Left hindlimb (tissue), 1 donor: ENCODE measurements at places on chromosomes 16 and 17.

GRCh38 chr17:32192379-32192778 lies 50.1 kb downstream of the RHOT1 start:
- DNase-seq: no peak

DNA sequence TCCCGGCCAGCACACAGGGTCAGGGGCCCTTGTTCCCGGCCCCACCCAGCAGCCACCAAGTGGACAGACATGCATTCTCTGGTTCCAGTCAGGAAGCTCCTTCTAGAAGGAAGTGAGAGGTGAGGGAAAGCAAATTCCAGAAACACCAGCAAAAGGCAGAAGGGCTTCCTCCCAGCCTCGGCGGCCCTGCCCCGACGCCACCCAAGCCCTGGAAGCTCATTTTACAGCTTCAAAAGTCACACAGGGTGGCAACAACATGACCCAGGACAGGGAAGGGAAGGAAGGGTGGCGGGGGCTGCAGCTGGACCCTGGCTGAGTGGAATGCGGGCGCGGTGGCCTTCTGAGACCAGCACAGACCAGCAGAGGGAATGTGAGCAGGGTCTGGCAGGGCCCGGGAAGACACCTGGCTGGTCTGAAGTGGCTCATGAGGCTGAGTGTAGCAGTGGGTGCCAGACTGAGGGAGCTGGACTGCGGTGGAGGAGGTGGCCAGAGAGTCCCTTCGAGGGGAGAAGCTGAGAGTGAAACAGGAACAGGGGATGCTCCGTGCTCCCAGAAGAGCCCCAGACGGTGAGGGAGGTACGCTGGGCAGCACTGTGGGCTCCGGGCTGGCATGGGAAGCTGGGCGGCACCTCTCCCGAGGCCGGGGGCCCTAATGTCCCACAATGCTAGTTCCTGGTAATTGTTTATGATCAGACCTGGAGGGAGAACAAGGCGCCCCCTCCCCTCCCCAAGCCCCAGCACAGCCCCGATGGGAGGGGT lies 1.9 kb upstream of the UNC13D start:
- no peak for DNase-seq

DNA sequence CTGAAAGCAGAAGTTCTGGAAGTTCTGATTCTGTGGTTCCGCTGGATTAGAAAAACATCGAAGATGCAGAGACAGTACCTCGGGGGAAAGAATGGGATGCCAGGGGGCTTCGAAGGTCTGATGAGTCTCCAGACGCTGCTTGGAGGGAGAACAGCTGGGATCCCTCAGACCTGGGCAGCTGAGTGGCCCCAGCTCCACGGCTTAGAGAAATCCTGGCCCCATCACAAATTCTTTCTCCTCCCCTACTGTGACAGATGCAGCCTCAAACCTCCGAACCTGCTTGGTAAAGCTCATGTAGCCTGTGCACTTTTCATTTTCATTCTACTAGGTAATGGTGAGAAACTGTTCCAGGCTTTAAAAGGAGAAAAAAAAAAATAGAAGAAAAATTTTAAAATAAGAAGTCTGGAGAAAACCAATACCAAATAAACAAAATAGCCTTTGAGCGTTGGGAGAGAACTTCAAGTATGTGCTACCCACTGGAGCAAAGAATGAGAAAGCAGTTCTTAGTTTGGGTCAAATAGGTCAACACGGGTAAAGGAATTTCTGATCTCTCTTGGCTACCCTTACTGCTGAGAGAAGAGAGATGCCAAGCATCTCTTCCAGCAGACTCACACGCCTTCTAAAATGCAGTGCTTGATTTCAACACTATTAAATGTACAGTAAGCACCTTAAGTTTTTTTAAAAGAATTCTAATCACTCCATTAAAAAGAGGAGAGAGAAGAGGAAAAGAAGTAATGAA lies 19.9 kb downstream of the MAF start:
- no peak for DNase-seq

DNA sequence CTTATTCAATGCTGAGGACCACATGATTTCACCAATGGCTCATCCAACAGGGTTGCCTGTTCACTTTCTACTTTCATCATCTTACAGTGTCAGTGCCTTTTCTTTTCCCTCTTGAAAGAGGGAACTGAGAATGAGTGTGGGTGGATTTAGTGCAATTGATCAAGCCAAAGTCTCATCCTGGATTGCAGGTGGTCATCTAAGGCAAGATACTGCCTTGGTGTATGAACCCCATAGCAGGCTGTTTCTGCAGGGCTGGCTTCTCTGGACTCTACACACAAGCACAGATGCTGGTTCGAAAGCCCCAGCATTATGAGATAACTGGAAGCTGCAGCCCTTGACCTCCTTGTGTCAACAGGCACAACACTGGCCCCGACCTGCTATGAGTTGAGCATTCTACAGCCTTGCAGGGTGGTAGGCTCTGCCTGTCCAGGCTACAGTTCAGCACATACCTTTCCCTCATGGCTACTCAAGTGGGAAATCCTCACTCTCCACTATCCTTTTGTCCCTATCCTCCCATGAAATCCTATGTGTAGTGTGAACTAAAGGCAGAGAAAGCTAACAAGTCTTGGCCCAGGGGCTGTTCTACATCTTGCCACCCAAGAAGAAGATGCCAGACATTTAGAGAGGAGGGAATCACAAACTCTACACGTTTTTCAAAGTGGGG lies 358.7 kb downstream of the SLC39A11 start:
- no peak for DNase-seq

GRCh38 chr16:66984892-66985311 lies 3.5 kb upstream of the CES4A start:
- DNase-seq: no peak

- no peak for DNase-seq
These were observed 50.4 kb downstream of the SNX29 start for GRCh38 chr16:12026741-12027490.

GRCh38 chr16:89383095-89384003 lies 107.0 kb downstream of the ANKRD11 start:
- no peak for DNase-seq

- no peak for DNase-seq
These were observed 6.6 kb downstream of the C1QTNF8 start for GRCh38 chr16:1089439-1089821.

GRCh38 chr17:61409301-61410112 lies 9.9 kb downstream of the TBX2 start:
- peak; percentile 92 for DNase-seq

GRCh38 chr16:7017006-7017662 lies 315.5 kb upstream of the RBFOX1 start:
- no peak for DNase-seq

DNA sequence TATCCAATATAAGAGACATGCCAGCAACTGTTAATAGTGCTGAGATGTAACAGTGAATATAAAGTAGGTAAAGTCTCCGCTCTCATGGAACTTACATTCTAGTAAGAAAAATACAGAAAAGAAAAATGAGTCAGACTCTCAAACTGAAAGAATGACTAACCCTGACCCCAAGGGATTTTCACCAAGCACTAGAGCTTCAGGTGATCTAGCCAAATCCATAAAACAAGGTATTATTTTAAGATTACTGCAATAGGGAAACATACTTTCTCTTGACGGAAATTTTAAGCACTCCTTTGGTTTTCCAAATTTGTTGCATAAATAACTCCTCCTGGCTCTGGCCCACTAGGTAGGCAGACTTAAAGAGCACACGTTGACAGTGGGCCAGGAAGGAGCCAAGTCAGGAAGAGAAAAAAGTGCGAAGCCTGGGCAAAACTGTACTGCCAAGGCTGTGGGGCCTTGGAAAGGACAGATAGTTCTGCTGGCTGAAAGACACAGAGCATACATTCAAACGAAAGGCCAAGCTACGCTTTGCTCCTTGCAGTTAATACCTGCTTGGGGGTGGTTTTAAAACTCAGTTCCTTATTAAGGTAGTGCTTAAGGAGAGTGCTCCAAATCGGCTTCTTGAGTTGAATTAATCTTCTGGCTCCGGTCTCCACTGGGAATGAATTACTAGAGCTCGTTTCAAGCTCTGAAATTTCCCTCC lies 1.4 kb downstream of the GOT2 start:
- DNase-seq: peak; percentile 39

DNA sequence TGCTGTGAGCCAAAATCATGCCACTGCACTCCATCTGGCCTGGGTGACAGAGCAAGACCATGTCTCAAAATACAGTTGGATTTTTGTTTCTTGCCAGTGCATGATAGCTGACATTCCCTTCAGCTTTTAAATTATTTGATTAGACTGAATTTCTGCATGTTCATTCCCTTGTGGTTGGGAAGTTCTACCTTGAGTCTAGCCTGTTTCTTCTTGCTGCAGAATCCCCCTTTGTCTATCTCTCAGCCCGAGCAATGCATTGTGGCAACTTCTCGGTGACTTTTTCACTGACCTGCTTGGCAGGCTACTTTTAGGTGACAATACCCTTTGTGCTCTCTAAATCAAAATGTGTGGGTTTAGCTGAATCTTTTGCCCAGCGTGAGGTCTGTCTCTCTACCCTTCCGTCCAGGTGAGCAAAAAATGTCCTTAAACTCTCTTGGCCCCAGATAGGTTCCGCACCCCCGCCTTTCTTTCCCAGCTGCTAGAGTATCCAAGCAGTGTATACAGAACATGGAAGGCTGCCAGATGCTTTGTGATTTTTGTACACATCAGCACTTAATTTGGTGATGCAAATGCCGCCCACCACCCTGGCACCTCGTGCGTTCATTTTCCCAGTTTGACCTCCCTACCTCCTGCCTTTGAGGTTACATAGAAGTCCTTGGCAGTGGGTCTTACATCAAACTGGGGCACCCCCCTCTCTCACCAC lies 130.2 kb downstream of the ABCC6 start:
- no peak for DNase-seq

DNA sequence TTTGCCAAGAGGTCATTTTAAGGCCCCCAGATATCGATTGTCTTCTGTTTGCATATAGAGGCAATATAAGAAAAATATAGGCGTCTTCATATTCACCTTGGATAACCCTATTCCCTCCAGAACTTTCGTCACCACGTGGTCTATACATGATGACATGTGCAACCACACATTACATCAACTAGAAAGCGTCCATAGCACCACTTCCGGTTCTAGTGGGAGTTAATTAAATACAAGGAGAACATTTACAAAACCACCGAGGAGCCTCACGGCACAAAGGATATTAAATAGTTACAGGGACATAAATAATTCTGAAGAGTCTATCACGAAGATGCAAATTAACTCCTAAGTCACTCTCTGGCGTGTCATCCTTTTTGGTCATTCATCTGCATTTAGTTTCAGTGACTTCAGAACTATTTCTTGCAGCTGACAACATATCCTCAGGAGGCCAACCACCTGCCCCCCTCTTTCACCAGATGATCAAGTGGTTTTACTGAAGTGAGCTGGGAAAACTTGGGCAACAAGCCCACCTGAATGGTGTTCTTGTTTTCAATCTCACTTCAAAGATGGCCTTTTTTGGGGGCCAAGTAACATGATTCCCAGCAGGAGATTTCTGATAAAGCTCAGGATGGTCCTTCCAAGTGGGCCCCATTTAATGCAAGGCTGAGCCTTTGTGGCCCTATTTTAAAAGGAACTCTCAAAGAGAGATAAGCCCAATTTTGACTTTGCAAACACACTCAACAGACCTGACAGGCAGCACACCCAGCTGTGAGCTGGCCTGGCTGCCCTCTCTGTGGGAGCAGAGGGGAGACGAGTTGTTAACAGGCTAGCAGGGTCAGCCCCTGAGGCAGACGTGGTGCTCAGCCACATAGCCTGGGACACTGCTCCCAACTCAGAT lies 15.3 kb downstream of the CMTM3 start:
- no peak for DNase-seq

DNA sequence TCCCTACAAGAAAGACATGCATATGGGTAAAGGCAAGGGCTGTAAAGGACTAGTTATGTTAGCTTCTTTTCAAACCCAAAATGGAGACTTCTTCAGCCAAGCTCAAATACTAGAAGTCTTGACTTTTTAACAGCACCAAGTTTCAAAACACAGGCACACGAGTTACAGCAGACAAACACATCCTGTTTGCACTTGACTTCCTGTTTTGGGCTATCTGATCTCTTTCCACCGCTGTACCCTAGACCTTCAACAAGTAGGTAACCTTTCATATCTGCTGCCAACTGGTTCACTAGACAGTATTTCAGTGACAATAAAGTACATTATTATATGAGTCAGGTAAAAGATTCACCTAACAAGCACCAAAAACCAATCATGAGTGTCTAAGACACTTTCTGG lies 12.3 kb downstream of the RFFL start:
- DNase-seq: no peak

DNA sequence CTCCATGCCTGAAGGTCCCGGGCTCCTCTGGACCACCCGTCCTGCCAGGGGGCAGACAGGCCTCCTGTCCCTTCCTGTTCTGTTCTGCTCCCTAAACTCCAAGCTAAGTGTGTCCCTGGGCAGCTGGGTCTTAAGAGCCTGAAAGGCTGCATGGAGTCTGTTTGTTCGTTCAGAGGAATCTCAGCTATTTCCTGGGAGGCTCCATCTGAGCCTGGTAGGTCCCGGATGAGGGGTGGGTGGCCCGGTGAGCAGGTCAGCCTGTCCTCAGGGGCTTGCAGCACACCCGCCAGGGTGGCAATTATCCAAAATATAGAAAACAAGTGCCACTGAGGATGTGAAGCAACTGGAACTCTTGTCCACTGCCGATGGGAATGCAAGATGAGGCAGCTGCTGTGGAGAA lies 12.6 kb downstream of the ACTG1 start:
- no peak for DNase-seq

- DNase-seq: no peak
These were observed 132.2 kb downstream of the SKAP1 start for GRCh38 chr17:48297825-48298224.

DNA sequence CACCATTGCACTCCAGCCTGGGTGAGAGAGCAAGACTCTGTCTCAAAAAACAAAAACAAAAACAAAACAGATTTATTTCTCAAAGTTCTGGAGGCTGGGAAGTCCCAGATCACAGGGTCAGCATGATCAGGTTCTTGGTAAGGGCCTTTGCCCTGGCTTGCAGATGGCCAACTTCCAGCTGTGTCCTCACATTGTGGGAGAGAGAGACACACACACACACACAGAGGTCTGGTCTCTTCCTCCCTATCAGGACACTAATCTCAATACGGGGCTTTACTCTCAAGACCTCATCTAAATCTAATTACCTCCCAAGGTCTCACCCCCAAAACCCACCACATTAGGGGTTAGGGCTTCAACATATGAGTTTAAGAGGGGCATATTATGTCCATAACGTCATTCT lies 26.4 kb upstream of the TAOK1 start:
- no peak for DNase-seq

- DNase-seq: no peak
These were observed 5.6 kb downstream of the CDH16 start for GRCh38 chr16:66913081-66913480.

GRCh38 chr17:79674506-79675412 lies 56.0 kb upstream of the ENPP7 start:
- DNase-seq: no peak

GRCh38 chr17:79595921-79596320 lies 14.9 kb downstream of the RBFOX3 start:
- DNase-seq: no peak

- no peak for DNase-seq
These were observed 13.8 kb downstream of the USP22 start for GRCh38 chr17:21029036-21029435.

- DNase-seq: no peak
These were observed 64.6 kb upstream of the CRHR1 start for GRCh38 chr17:45719335-45720071.
